ENCODE measurements at places on chromosomes 4 and X. TPM values are rescaled to one million over a fixed set of nuclear protein-coding genes. Genes with fewer than 3 reads are reported as not detected.

VEGFC gene
- total RNA-seq: 4.9 TPM

CDS1 gene
- 1.6 TPM for total RNA-seq

PNMA6A gene
- not detected for total RNA-seq

PDS5A gene
- total RNA-seq: 89.8 TPM

ARHGAP36 gene
- not detected for total RNA-seq

USP17L25 gene
- not detected for total RNA-seq

SPANXD gene
- total RNA-seq: not detected

SEL1L3 gene
- 37.6 TPM for total RNA-seq

TMEM150C gene
- total RNA-seq: 0.66 TPM

TBC1D8B gene
- 0.20 TPM for total RNA-seq

HERC5 gene
- total RNA-seq: 49.6 TPM
